ENCODE measurements at places on chromosomes 7 and 10.

DNA sequence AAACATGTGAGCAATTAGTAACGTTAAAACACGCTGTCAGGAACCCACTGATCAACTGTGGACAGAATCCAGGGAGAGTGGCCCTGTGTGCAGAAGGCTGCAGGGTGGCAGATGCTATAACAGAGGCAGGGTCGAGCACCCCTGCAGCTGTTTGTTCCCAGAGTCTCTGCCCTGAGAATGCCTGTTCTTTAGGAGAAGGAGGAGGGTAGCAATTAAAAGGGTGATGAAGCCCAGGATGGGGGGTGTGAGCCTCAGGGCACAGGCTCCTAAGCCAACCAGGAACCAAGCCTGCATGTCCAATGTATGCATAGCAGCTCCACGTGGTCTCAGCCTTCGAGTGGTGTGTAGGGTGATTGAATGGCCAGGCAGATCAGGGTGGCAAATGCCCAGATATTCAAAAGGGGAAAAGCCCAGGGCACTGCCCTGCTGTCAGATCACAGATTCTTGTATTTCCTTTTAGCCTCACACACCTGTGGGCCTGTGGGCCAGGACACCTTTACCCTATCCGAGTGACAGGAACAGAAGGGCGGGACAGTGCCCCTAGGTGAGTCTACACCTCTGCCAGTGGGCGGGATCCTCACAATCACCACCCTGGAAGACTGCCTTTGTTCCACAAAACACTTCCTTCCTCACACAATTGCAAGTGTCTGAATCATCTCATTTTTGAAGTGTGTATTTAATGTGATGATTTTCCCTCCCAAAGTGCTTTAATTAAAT is 7.3 kb downstream of the WDFY4 start:
- DNase-seq: no peak

DNA sequence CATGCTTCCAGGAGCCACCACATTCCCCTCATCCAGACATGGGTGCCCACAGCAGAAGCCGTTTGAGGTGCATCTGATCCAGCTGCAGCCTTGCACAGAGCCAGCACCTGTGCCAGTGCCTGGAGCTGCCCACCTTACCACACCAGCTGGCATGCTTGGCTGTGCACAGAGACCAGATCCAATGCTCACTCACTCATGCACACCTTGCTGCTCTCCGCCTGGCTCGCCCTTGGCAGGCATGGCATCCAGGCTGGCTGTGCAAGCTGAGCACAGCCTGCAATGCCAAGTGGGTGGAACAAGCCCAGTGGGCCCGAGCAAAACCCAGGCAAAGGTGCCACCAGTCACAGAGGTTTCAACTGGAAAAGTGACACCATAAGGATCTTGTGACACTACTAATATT is 66.9 kb upstream of the SEMA3A start:
- DNase-seq: no peak

DNA sequence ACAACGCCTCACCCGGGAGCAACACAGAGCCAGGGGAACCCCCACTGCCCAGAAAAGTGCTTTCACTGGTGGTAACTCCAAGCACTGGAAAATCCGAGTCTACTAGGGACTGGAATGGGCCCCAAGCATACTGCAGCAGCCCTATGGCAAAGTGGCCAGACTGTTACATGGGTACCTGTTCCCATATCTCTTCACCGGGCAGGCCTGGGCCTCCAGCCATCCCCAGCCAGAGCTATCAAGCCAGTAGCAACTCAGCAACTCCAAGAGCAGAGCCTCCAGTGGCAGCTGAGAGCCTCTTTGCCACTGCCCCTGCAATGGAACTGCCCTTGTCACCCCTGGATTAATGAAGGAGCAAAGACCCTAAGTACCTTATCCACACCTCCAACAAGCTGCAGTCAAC is 73.5 kb downstream of the HBP1 start:
- no peak for DNase-seq

DNA sequence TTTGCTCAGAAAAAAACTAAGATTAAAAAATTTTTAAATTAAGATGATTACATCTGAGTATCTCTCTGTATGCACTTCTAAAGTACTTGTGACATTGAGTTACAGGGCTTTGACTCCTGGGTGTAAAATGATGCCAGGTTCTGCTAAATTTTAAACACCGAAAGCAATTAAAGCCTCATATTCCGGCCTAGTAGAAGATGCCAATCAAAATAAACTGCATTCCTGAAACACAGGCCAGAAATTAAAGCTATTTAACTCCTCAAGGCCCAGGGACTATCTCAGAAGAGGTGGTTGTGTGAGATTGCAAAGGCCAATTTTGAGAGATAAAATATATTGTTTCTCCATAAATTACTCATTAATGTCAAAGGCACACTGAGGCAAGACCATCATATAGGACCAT is 388.3 kb downstream of the KIF20B start:
- no peak for DNase-seq

- peak; percentile 9 for DNase-seq
These were observed 156.0 kb downstream of the SEMA3D start for GRCh38 chr7:85030893-85031292.

GRCh38 chr10:35465673-35466072 is 129.4 kb downstream of the CCNY start:
- DNase-seq: no peak

DNA sequence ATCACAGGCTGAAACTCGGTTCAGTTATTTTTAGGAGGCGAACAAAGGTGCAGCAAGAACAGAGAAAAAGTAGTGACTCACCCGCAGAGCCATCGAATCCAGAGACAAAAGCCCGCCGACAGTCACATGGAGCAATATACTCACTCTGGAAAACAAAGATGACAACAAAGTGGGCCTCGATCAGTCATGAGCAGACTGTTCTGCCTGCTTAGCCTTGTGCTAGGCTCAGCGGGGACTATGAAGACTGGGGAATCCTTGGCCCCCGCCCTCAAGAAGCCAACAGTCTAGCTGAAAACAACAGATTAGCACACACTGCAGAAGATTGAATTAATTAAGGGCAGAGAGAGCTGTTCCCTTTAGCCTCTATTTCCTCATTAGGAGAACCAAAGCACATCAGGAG is 30.4 kb downstream of the XPNPEP1 start:
- peak; percentile 11 for DNase-seq

DNA sequence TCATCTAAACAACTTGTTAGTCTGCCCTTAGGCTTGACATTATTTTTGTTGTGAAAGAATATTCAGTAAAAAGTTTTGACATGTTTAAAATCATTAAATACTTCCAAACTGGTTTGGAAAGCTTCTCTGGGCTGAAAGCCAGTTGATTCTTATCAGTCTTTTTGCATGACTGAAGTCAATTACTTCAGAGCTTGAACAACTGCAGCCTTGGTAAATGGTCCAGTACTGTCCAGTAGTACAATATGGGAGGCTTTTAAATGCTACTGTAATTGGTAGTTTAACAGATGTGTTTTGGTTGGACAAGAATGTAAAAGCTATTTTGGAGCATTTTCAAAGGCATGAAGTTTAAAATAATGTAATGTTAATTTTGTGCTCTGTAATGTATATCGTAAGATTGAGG is 103.4 kb downstream of the SDK1 start:
- DNase-seq: no peak

DNA sequence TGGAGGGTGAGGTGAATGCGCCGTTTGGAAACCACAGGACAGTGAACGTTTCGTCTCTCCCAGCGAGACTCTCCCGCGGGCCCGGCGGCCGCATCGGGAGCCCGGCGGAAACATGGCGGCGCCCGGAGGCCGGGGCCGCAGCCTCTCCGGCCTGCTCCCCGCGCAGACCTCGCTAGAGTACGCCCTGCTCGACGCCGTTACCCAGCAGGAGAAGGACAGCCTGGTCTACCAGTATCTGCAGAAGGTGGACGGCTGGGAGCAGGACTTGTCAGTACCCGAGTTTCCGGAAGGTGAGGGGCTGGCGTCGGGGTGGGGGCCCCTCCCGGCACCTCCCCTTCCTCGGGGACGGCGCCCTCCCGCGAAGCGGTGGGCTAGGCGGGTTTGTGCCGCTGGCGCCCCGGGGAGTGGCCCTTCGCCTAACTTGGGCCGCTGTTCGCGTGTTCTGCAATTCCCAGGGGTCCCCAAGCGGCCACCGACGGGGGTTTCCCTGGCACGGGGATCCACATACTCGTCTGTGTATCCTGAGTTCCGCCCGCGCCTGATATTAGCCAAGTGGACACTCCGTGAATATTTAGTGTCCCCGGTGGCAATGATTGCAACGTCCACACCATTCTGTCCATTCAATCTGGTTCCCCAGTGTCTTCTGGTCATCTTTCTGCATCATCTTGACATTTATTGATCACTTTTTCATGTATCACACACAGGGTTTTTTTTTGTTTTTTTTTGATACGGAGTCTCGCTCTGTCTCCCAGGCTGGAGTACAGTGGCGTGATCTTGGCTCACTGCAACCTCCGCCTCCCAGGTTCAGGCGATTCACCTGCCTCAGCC is 514 bp downstream of the NHLRC2 start:
- no peak for DNase-seq

GRCh38 chr7:12389089-12389700 is 14.5 kb downstream of the VWDE start:
- no peak for DNase-seq

GRCh38 chr7:30268586-30268985 is 15.8 kb upstream of the ZNRF2 start:
- DNase-seq: no peak

GRCh38 chr7:68247126-68247525 is 1250.5 kb downstream of the TYW1 start:
- DNase-seq: no peak

GRCh38 chr7:1377111-1377909 is 82.0 kb downstream of the MICALL2 start:
- DNase-seq: no peak

DNA sequence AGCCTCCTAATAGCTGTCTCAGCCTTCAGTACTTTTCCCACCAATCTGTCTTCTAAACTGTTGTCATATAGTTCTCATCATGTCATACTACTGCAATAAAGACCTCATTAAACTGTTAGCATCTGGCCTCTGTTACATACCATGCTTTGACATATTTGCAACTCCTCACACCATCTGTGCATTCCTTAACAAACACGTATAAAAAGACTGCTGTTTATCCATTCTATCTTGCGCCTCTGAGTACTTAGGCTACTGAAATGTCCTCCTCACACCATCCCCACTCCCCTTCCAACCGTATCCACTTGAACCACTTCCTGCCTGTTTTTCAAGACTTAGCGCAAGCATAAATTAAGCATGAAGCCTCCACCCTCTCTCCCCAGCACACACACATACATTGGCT is 41.6 kb downstream of the SLC16A9 start:
- no peak for DNase-seq

- DNase-seq: no peak
These were observed 327.2 kb downstream of the GALNT17 start for GRCh38 chr7:71459132-71459531.

- no peak for DNase-seq
These were observed 245.7 kb downstream of the WDR11 start for GRCh38 chr10:121096617-121097431.

GRCh38 chr7:32892521-32893206 is 1.1 kb upstream of the KBTBD2 start:
- DNase-seq: peak; percentile 53

- no peak for DNase-seq
These were observed 564.2 kb downstream of the TCERG1L start for GRCh38 chr10:130747356-130747755.

GRCh38 chr10:77915319-77916105 is 11.0 kb downstream of the DLG5 start:
- no peak for DNase-seq

GRCh38 chr7:22948770-22949169 is 65.2 kb downstream of the HYCC1 start:
- no peak for DNase-seq

GRCh38 chr7:2608921-2609411 is 22.8 kb upstream of the TTYH3 start:
- no peak for DNase-seq

DNA sequence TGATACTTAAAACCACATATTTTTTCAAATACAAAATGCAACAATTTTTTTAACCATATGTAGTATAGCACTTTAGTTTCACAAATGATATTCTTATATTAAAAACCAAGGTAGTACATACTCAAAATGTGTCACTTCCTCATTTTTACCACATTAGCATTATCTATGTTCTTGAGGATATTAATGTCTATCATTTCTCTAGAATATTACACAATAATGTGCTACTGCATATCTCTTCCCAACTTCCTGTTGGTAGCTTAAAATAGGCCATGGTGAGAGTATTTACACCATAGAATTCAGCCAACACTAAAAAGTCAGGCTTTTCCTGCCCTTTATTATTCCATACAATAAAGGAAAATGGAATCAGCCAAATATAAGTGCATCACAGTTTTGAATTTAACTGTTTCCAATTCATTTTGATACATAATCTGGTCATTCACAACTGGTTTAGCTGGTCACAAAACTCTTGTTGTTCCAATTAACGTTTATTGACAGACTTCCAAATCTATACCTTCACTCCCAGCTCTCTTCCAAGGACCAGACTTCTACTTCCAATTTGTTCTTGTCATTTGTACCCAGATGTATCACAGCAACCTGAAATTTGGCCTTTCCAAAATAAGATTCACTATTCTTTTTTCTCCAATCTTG is 20.0 kb upstream of the LRRC17 start:
- no peak for DNase-seq

DNA sequence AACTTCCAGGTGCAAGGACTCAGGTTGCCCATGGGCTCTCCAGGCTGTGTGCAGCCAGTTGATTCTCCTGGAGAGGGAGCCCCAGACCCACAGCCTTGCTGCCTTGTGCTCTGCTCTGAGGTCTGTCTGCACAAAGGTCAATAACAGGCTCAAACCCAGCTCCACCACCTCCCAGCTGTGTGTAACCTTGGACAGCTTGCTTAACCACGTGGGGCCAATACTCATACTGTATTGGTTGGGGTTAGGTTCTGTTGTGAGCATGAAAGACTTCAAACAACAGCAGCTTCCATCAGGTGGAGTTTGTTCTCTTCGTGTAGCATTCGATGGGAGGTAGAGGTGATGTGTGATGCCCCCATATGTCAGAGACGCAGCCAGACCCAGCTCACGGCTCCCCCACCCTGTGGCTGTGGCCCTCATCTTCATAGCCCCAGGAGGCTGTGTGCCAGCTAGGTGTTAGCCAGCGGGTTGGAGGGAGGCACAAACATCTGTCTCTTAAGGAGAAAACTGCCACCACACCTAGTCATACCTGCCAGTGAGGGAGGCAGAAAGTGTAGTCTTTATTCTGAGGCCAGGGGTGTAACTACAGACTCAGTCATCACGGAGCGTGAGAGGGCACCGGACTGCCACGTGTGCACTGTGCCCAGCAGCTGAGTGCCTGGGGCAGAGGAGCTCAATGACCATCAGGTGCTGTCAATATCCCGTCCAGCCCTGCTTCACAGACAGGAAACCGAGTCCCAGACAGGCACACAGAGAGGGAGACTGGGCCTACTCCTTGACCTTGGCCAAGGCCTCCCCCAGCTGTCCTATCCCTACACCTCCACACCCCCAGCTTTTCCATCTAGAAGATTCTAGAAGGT is 8.1 kb upstream of the POLD2 start:
- no peak for DNase-seq

All from keratinocyte (primary cell).